ENCODE measurements at places on chromosomes 11 and 22.

DNA sequence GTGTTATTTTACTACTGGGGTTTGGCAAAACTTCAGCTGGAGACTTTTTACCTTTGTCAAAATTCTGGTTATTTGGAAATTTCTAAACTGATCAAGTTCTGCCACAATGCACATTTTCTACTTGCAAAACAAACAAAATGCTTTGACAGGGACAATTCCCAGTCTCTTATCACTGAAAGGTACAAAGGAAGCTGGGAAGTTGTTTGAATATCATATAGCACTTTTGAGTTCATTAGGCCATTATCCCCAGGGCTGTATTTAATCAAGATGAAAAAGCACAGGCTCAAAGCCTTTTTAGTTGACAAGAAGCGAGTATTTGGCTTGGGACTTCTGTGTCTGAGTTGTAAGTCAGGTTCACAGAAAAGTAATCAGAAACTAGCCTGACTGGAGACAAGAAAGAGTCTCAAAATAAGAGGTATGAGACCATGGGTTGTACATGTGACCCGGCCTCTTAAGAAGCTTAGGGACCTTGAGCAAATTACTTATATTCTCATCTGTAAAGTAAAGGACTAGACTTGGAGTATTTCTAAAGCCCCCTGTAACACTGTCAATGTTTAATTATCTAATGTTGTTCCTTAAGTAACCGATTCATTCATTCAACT is 2.9 kb upstream of the HORMAD2 start:
- DNase-seq: no peak

GRCh38 chr11:64638829-64639228 is 47.8 kb downstream of the SLC22A12 start:
- no peak for DNase-seq

DNA sequence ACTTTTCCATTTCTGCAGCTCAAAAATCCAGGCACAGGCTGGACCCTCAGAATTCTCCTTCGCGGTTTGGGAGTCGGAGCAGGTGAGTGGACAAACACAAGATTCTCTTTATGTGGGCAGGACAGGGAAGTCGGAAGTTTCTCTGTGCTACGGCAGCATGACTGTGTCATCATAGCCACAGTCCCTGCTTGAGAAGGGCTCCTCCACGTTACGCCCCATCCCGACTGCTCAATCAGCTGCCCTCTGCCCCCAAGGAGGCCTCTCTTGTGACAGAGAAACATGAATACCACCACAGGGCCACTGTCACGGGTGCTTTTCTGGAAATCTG is 89.0 kb upstream of the SHISAL1 start:
- no peak for DNase-seq

- no peak for DNase-seq
Measured at GRCh38 chr11:62013537-62014476, 46.4 kb upstream of the FTH1 start.

- no peak for DNase-seq
Measured at GRCh38 chr22:25081409-25081824, 118.2 kb upstream of the CRYBB3 start.

- DNase-seq: no peak
Measured at GRCh38 chr22:48378673-48379072, 1449.0 kb downstream of the BRD1 start.

- DNase-seq: no peak
Measured at GRCh38 chr22:44389181-44389580, 76.4 kb upstream of the SHISAL1 start.

GRCh38 chr22:44455963-44456358 is 42.1 kb downstream of the RTL6 start:
- DNase-seq: no peak

GRCh38 chr22:42459287-42460063 is 27.3 kb upstream of the NFAM1 start:
- no peak for DNase-seq

GRCh38 chr11:14110629-14111028 is 148.1 kb downstream of the SPON1 start:
- no peak for DNase-seq

- DNase-seq: peak; percentile 67
Measured at GRCh38 chr11:96388891-96389719, 607 bp downstream of the CCDC82 start.

GRCh38 chr11:10918275-10918674 is 60.4 kb upstream of the ZBED5 start:
- DNase-seq: no peak

DNA sequence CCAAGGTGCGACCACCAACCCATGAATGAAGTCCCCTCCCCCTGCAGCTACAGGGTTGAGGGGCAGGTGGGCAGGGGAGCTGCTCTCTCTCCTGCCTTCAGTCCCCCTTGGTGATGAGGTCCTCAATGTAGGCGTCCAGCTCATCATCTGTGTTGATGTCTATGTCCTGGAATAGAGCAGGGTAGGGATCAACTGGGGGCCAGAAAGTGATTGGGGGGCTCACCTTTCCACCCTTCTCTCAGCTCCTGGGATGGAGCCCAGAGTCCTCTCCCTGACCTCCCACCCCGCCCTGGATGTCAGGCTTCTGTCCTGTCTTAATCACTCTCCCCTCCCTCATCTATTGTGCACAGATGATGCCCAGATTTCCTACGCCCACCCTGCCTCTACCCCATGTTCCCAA is 41.9 kb downstream of the MORC2 start:
- DNase-seq: no peak

GRCh38 chr11:19577976-19578619 is 134.5 kb upstream of the NAV2 start:
- DNase-seq: peak; percentile 68

DNA sequence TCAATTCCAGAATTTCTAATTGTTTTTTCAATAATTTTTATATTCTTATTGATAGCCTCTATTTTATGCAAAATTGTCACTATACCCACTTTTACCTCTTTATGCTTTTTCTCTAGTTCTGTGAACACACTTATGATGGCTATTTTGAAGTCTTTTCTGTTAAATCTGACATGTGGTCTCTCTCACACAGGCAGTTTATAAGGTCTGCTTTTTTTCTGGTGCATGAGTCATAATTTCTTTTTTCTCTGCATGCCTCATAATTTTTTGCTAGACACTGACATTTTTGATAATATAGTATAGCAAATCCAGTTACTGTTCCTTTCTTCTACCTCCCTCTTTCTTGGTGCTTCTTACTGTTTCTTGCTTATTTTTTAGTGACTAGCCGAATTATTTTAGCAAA is 36.0 kb downstream of the ZBTB44 start:
- no peak for DNase-seq

DNA sequence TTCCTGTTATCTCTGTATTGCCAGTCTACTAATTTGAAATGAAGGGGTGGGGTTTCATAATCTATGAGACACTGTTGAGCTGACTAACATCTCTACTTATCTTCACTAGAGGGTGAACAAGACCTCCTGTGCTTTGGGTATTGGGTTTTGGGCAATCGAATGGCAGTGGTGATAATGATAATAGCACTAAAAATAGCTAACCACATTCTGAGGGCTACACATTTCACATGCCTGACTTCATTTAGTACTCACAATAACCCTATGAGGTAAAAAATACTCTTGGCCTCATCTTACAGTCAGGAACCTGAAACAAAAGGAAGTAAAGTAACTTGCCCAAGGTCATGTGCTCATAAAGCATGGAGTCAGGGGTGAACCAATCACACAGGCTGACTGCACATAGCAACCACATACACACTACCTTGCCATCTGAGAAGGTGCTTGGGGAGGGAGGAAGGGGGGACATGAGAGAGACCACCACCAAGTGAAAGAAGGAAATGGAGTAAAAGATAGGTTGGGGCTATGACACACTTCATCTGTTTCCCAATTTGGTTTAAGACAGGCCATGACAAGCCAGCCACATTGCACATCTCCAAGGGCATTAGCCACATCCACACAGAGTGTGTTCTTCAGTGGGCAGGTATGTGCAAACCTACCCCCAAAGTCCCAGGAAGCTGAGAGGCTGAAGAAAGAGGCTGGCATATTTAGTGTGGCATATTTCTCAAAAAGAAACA is 387.6 kb upstream of the DDI1 start:
- DNase-seq: no peak

DNA sequence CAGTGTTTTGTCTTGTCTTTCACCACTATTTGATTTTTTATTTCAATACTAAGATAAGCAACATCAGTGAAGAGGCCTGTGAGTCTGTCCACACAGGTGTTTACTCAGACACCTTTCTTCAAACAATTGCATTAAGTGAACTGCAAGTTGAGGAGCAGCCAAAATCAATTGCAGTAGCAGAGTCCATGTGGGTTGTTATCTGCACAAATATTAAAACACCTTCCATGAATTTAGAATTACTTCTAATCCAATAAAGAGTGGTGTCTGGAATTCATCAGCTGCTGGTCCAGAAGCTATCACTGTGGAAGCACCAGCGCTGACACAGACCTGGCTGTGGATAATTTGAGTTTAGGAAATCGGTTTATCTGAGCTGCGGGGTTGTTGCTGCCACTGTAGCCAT is 83.5 kb upstream of the FAT3 start:
- no peak for DNase-seq

DNA sequence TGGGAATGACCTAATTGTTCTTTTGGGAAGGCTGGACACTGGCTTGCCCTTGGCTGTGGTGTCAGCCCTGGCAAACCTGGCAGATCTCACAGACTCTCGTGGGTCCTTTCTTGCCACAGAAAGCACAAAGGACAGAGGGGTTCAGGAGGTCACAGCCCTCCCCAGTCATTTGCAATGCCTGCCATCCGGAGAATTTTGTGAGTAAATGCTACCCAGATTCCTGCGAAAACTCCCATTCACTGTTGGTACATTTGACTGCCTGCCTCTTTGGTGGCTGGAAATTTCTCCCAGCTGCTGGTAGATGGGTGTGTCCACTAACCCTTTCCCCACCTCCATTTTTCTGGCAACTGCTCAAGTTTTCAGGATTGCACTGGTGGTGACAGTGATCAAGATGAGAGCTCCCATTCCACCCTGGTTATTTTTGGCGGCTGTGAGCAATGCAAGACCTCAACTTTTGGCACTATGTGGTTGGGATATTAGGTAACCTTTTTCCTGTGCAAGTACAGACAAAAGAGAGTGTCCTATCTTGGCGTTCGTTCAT is 155.7 kb downstream of the NAV2 start:
- no peak for DNase-seq

DNA sequence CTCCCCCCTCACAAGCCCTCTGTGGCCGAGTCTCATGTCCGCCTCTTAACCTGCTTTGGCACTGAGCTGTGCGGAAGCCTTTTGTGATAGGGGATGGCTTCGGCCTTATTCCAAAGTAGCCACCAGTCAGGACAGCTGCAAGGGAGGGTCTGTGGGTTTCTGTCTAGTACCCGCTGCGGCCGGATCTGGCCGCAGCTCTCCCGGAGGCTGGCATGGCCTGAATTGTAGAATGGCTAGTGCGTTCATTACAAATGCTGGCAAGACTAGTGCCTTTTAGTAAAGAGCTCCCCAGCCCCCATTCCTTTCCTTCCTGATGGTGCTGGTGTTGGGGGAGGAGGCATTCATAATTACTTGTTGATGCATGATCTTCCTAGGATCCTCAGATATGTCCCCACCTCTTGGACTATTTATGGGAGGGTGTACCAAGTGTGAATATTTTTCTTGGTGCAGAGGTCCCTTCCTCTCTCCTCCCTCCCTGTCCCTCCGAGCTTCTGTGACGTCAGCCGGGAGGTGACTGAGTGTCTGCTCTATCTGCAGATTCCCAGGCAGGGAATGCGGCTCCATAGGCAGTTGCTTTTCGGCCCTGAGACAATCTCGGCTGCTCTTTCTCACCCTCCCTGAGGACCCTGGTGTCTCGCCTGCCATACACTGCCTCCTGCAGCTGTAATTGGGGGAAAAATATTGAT is 108.7 kb upstream of the E2F8 start:
- DNase-seq: no peak

DNA sequence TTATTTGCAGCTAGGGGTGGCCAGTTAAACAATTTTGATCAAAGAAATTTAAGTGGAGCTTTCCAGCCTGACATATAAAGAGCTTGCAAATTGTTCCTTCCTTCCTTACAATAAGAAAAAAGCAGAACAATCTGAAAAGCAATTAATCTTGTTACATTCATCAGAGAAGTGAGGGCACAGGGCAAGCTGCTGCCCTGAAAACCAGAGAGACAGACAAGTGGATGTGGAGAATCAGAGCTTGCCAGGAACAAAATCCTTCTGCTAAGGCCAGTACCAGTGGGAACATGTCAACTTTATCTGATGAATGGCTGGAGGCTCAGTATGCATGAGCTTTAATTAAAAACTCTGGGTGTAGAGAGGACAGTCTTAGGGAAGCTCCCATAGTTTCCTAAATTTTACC is 8.8 kb downstream of the CCDC179 start:
- DNase-seq: no peak

DNA sequence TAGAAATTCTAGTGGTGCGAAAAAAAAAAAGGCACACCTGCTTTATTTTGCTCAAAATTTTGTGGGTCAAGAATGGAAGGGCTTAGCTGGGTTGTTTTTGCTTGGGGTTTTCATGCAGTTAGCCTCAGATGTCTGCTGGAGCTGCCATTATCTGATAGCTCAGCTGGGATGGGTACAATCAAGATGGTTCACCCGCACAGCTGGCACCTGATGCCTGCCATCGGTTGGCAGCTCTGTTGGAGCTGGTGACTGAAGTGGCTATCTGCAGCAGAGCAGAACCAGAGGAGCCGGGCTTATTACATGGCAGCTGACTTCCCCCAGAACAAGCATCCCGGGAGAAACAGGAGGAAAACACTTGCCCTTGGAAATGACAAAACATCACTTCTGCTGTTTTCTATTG is 12.1 kb upstream of the ELFN2 start:
- no peak for DNase-seq

DNA sequence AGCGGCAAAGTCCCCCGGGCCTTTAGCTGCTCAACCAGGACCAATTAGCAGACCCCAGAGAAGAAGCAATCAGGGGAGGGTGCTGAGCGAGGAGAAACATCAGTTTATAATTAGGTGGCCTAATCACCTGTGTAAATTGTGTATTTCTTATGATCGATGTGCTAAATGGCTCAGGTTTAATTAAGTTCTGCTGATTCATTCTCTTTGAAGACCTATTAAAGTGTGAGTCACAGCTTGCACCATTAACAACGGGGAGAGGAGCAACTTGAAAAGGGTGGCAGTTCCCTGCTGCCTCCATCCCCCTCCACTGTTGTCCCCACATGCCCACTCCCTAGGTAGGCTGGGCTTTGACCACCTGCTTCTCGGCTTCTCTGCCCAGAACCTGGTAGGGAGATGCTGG is 10.7 kb downstream of the ISX start:
- DNase-seq: no peak

- DNase-seq: peak; percentile 59
Measured at GRCh38 chr11:68398995-68399851, 61.3 kb upstream of the PPP6R3 start.

DNA sequence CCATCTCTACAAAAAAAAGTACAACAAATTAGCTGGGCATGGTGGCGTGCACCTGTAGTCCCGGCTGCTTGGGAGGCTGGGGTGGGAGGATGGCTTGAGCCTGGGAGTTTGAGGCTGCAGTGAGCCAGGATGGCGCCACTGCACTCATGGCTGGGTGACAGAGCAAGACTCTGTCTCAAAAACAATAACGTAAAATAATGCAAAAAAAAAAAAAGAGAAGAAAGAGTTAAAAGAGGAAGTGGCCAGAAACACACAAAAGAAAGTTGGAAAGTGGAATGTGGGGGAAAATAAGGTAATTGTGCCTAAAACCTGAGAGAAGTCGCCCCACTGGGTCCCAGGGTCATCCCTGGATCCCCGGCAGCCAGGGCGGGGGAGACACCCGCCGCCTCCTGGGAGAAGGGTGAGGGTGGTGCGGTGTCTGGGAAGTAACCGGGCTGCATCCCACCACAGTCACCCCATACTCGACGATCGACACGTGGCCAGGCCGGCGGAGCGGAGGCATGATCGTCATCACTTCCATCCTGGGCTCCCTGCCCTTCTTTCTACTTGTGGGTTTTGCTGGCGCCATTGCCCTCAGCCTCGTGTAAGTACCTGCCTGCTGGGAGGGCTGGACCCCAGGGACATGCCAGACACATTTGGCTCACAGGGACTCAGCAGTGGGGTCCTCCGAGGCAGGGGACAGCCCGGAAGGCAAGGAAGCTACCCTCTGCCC is 8.1 kb downstream of the UPK3A start:
- no peak for DNase-seq
